GM19239 (cell line): ENCODE measurements at places on chromosomes 16 and 17.

DNA sequence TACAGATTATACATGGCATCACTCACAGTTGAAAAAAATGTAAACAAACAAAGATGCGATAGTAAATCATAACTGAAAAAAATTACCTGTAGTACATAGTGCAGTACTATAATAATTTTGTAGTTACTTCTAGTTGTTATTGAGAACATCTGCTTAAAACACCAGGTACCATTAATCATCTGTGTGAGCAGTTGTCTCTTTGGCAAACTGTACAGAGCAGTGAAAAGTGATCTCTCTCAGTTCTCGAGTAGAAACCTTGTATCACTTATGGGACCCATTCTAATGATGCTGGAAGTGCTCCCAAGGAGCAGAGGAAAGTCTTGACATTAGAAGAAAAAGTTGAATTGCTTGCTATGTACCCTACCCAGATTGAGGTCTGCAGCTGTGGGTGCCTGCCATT lies 8.9 kb upstream of the TENT4B start:
- no peak for DNase-seq

DNA sequence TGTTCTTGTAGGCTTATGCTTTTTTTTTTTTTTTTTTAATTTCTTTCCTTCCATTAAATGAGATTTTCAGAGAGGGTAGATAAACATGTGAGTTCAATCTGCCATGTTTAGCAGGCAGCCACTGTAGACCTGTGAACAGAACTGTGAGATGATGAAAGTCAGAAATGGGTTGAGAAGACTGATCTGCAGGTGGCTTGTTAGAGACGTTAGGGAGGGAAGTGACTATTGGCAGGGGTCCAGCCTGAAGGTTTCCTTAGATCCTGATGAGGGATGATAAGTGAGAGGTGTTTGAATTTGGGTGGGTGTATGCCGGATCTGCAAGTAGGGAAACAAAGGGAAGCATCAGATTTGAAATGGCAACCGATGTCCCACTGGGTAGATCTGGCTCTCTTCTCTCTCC lies 157.8 kb downstream of the HS3ST3B1 start:
- DNase-seq = no peak

DNA sequence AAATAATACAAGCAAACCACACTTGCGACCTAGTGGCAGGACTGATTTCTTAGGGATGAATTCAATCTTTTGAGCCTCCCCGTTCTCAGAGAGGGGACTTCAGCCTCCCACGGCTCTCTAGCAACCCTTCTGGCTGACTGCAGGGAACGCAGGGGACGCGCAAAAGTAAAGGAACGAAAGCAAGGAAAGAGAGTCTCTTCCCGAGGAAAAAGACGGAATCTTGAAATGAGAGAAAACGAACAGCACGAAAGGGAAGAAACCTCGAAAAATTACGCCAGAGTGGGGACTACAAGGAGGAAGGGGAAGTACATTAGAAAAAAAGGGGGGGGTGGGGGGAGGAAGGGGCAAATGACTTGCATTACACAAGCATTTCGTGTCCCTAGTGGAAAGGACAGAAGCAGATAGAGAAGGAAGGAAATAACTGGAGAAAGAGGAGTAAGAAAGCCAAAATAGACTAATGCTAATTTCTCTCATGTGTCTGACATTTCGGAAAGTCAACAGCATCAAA lies 1.2 kb downstream of the GRB2 start:
- DNase-seq = no peak

GRCh38 chr17:145671-146541 lies 8.5 kb downstream of the SCGB1C2 start:
- no peak for DNase-seq

- DNase-seq = no peak
Measured at GRCh38 chr17:27530764-27531391, 74.6 kb downstream of the KSR1 start.

GRCh38 chr16:14415291-14415690 lies 214.8 kb downstream of the PARN start:
- DNase-seq = no peak

DNA sequence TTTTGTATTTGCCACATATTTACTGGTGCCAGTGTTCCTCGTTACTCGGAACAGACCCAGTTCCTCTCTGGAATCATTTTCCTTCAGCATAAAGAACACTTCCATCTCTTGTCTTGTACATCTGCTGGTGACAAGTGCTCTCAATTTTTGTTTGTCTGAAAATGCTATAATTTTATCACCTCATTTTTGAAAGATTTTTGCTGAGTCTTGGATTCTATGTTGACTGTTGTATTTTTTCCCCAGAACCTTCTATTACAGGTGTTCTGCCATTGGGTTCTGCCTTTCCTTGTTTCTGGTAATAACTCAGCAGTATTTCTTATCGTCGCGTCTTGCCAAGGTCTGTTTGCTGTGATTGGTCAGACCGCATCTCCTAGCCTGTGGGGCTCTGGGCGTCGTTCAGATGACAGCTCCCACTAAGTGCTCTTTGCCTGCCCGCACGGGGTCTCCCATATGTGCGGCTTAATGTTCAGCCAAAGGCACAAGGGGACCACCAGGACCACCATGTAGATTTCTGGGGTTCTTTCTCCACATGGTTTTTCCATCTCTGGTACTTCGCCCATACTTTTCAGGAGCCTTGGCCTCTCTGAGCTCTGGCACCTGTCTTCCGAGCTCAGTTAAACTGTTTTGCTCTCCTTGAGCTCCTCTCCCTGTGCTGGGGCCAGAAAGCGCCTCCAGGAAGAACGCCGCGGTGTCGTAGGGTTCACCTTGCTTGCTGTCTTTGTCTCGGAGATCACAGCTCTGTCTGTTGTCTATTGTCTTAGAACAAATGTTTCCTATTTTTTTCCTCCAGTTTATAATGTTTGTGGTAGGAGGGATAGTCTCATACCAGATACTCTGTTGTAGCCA lies 80.0 kb downstream of the METRNL start:
- DNase-seq = no peak

GRCh38 chr16:74999609-75000480 lies 1.0 kb downstream of the ZNRF1 start:
- peak; percentile 33 for DNase-seq

- no peak for DNase-seq
Measured at GRCh38 chr17:41185001-41185400, 290 bp upstream of the KRTAP4-1 start.

GRCh38 chr16:74700116-74700437 lies 585 bp downstream of the MLKL start:
- no peak for DNase-seq

DNA sequence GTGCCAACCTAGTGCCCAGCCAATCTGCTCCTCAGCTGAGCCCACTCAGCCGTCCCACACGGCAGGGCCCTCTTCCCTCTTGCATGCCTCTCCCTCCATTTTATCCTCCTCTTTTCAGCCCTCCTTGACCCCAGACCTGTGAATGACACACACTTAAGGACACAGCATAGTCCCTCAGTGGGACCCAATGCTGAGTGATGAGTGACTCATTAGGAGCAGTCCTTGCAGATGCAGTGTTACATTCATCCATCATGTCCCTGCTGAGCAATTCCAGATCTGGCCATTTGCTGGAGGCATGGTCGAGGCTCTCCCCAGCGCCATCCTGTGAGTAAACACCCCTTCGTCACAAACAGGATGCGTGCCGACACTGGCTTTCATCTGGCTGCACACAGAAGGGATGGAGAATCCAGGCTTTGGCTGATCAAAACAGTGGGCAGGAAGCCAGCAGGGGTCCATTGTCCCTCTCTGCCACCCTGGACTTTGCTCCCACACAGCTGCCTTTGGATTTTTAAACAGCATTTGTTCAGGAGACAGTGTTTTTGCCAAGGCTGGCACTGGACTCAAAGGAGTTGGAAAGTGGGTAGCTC lies 122.6 kb downstream of the AXIN2 start:
- no peak for DNase-seq

DNA sequence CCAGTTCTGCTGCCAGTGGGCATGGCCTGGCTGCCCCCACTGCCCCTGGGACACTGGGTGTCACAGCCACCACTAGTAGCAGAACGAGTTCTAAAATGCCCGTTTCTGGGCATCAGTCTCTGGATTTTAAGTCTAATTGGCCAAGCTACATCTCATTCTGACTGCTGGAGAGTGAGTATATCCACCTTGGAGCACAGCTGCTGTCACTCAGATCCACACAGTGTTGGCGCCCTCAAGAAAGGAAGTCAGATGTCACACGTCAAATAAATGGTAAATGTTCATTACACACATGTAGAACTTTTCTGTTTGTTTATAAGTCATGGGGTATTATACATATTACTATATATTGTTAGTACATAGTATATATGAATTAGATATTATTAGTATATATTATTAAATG lies 19.4 kb downstream of the GNGT2 start:
- no peak for DNase-seq

DNA sequence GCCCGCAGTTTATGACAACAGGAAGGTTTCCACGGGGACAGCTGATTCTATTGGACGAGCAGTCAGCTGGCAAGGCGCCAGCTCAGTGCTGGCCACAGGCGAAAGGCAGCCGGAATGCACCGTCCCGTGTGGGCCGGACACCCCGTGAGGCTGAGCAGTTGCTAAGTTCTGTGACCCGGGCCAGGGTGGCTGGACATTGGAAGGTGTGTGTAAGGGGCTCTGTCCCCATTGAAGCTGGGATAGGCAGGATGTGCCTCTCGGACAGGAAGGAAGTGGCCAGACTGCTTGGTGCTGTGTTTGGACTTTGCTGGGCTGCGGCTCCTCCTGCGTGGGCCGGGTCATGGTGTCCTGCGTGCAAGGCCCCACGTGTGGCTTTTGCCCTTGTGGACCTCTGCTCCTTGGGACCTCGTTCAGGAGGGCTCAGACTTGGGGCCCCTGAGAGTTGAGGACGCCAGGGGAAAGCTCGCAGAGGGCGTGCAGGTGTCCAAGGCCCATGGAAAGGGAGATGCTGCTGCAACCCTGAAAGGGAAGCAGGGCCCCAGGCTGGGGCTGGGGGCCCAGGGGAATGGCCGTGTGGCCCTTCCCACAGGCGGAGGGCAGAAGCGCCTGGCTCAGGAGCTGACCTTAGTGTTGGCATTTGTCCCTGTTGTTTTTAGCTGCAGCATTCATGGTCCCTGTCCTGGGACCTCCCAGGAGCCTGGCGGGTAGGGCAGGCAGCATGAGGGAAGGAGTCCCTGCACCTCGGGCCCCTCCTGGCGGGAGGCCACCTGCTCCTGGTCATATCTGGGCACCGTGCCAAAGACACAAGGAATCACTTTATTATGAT lies 10.0 kb downstream of the BAIAP2 start:
- DNase-seq = no peak

DNA sequence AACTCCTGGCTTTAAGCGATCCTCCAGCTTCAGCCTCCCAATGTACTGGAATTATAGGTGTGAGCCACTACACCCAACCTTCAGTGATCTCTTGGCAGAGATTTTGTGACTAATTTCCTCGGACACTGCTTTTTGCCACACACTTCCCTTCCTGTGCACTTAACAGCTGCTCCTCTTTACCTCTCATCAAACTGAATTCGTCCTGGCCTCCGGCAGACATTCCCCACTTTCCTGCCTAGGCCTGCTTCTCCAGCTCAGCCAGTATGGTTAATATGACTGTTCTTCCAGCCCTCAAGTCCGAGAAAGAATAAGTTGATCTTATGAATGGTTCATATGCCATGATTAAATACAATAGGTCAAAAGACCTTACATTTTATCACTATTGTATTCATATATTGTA lies 69.0 kb upstream of the MTMR4 start:
- DNase-seq = no peak

DNA sequence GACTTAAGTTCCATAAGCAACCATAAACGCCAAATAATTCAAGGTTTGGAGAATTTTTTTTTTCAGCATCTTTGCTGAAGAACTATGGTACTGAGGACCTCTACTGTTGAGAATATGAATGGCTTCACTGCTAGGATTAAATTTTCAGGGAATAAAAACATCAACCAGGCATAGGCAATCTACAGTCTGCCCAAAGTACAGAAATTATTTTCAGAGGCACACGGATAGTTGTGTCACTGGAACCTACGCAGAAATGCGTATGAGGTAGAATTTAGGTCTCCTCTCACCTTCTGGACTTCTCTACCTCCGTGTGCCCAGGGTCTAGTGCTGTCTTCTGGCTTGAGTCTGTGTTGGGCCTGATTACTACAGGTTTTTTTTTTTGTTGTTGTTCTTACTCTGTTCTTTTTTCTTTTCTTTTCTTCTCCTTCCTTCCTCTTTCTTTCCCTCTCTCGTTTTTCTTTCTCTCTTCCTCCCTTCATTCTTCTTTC lies 39.7 kb downstream of the NACA2 start:
- no peak for DNase-seq
